Activated CD4-positive, CD25-positive, alpha-beta regulatory T cell treated with anti-CD3 and anti-CD28 coated beads, Interleukin-2, amount 50 U/mL, for 72 hours (primary cell): ENCODE measurements at places on chromosomes 2 and 18.

DNA sequence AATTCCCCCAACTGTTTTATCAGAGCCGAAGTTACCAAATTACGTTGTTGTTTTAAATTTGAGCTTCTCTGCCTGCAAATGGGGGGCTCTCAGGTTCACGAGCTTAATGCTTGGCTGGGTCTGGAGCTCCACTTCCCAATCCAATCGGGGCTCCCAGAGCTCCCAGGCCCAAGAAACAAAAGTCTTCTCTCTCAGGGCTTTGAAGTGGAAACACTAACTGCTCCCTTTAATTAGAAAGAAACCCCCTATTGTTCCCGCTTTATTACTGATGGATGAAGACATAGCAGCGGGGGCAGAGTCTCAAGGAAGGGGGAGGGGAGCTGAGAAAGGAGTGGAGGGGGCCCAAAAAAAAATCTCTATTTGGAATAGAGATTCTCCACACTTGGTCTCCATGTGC lies 15.6 kb upstream of the PKDCC start:
- DNase-seq: no peak

GRCh38 chr18:35689728-35690127 lies 108.2 kb downstream of the GALNT1 start:
- DNase-seq: no peak

DNA sequence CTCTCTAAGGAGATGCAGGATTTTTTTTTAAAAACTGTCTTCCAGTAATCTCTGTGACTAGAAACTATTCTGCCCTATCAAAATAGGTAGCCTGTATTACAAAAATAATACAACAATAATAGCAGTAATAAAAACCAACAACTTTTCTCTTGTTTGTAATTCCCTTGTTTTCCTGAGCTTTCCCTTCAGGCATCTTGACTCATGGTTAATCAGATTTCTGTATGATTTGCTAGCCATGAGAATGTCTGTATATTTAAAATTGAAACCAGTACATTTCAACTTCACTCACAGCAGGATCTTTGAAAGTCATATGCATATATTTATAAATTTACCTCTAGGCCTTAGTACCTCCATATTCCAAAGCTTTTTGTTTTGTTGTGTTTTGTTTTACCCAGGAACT lies 38.2 kb downstream of the SLC4A10 start:
- DNase-seq: no peak

DNA sequence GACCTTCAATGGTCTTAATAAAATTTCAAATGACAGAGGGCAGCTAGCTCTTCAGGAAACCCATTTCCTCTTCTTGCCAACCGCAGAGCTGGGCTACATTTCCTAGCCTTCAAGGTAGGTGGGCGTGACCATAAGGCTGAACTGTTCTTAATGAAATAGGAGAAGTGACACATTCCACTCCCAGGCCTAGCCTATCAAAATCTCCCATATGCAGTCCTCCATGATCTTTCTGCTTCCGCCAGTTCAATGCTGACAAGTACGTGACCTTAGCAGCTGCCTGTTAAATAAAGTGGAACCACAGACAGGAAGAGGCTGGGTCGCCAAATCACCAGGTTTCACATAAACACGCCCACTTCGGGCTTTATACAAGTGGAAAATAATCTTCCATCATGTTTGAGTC lies 13.2 kb downstream of the SERPINE2 start:
- peak; percentile 45 for DNase-seq

DNA sequence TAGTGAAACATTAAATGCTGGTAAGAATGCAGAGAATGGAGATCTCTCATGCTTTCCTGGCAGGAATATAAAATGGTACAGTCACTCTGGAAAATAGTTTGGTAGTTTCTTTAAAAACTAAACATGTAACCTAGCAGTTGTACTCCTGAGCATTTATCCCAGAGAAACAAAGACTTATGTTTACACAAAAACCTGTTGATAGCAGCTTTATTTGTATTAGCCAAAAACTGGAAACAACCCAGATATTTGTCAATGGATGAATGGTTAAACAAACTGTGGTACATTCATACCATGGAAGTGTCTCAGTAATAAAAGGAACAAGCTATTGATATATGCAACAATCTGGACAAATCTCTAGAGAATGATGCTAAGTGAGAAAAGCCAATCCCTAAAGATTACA lies 81.7 kb upstream of the CTAGE1 start:
- DNase-seq: no peak

- no peak for DNase-seq
Measured at GRCh38 chr18:457521-458412, 42.7 kb downstream of the COLEC12 start.

DNA sequence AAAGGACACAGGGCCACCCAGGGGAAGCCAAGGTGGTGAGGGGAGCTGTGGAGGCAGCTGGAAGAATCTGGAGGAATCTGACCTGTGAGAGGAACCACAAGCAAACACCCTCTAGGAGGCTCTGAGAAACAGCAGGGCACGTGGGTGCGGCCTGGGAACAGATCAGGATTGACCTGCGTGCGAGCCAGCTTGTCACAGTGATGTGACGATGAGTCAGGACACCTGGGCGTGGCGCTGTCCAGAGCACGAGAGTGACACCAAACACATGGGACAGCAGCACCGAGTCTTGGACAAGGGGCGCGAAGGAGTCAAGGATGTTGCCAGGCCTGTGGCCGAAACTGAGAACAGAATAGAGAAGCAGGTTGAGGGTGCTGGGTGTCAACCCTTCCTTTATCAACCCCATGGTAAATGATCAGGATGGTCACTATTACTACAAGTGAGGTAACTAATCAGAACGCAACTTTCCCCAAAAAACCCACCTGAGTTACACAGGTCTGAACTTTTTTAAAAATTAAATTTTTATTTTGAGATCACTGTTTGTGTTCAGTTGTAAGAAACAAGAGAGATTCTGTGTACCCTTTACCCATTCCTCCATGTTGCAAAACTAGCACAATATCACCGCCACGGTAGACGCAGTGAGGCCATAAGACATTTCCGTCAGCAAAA lies 637 bp upstream of the SFT2D3 start:
- peak; percentile 50 for DNase-seq

DNA sequence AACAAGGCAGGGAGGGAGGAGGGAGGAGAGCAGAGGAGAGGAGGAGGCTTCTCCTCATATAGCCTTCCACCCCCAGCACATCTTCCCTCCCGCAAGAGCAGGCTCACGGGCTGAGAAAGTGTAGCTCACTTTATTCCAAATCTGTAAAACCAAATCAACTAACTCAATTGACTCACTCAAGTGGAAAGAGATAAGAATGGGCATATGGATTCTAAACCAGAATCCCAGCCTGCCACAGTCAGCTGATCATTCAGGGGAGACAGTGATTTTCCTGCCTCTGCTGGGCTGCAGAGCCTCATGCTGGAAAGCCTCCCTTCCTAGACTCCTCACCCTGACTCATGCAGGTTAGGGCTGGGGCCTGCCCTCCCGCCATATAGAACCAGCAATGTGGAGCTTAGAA lies 4.2 kb upstream of the TWSG1 start:
- no peak for DNase-seq

DNA sequence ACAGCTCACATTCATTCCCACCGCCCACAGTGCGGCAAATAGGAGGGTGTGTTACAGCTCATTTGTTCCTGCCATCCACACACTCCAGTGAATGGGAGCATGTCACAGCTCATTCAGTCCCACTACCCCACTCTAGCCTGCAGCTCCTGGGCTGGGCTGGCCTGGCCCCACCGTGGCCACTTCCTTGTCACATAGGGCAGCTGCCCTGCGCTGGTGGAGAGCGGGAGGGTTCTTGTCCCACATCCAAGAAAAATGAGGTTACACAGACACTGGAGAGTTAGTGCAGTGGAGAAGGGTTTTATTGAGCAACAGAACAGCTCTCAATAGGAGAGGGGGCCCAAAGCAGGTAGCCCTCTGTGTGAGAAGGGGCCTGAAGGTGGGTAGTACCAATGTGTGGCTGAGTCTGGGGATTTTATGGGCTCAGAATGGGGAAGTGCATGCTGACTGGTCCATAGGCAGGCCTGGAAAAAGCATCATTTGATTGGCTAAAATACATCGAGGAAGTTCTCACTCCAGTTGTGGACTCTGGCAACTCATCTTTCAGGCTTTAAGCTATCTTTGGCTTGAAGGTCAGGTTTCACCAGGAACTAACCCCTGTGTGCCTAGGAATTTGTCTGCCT lies 249.7 kb downstream of the ETAA1 start:
- DNase-seq: no peak

GRCh38 chr2:143440411-143441012 lies 311.3 kb downstream of the ARHGAP15 start:
- no peak for DNase-seq

DNA sequence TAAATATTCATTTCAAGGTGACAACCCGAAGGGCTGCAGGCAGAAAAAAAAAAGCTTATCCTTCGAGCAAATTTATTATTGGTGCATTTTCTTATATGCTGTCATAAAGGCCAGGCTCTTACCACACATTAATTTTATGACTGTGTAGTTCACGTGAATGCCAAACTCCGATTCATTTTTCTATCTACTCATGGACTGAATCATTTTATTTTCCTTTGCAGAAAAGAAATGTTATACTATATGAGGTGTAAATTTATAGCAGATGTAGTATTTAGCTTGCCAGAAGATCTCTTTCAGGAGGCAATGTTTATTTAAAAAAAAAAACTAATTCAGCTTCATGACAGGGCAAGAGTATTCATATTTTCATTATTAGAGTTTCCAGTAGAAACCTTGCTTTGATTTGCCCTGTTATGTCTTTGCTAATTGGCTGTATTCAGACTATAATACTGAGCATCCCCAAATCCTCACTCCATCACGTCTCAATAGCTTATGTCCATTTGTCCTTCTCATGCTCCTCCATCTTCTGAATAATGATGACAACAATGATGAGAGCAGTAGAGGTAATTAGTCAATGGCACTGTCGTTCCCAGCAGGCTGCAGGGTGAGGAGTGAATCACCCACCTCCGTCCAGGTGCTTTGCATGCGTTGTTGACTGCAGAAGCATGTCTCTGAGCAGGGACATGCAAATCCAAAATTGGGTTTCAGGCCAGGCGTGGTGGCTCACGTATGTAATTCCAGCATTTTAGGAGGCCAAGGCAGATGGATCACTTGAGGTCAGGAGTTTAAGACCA lies 101.1 kb upstream of the RAB12 start:
- DNase-seq: no peak

DNA sequence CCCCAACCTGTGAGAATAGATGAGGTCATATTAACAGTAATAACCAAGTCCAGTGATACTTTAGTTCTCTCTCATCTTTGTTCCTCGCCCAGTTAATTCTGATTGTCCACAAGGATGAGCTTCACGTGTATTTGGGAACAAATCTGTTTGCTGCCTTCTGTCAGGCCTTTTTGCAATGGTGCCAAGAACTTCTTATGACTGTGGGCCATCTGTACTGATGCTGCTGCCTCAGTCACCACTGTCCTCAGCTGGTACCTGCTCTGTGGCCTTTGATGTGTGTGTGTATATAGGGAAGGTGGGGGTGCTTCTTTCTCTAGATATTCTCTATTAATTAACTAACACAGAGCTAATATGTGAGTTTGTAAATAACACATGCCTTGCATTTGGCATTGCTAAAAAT lies 392.9 kb downstream of the TGIF1 start:
- DNase-seq: no peak

GRCh38 chr18:55605733-55606338 lies 17.8 kb upstream of the TCF4 start:
- DNase-seq: no peak

GRCh38 chr2:69828938-69829255 lies 563 bp upstream of the GMCL1 start:
- DNase-seq: no peak

DNA sequence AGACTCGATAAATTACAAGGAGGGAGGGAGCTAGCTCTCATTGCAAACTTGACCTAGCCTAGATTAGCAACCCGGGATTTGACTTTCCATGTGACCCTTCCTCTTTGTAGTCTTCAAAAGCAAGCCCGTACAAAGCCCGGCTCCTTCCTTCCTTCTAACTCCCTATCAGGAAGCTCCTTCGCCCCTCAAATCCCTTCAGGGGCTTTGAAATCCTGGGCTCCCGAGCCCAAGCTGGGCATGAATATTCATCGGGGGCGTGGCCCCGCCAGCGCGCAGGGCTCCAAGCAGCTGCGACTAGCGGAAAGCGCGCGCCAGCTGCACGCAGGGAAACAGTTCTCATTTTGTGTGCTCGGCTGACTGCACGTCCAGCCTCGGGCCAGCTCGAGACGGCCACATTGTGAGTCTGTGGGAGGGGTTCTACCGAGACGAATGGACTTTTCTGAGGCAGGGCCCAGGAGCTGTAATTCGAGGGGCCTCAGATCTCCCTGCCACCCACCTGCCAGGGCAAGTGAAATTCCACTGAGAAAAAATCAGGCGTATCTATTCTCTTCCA lies 84.0 kb upstream of the PELI1 start:
- peak; percentile 73 for DNase-seq

DNA sequence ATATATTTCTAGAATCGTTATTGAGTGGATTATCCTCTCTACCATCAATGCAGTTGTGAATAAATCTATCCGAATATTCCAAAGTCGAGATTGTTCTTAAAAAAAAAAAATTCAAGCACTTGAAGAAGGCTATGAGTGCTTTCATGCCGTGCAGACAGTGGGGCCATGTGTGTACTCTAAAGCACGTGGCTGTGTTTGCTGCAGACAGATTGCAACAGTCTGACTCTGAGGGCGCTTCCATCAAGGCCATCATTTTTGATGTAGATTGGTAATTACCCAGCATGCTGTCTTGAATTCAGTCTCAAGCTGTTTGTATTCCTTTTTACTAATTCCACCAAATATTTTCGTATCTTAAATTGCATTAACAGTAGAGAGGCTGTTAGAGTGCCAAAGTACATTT lies 325.9 kb upstream of the LINC00305 start:
- DNase-seq: no peak

- DNase-seq: no peak
Measured at GRCh38 chr2:73406996-73407395, 21.4 kb downstream of the ALMS1 start.

DNA sequence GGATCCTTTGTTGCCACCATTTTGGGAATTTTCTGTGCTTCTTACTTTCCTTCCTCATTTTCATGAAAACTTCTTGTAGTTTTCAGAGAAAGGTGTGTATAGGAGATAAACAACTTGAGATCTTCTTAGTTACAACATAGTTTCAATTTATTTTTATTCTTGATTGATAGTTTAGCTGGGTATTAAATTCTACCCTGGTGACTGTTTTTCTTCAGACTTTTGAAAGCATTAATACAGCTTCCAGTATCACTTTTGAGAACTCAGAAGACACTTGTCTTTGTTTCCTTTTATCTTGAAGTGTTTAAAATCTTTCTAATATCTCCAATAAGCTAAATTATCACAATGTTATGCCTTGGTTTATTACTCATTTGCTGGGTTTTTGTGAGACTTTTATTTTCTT lies 167.5 kb upstream of the DPP10 start:
- no peak for DNase-seq

- DNase-seq: no peak
Measured at GRCh38 chr18:34957864-34958259, 83.4 kb upstream of the MAPRE2 start.

DNA sequence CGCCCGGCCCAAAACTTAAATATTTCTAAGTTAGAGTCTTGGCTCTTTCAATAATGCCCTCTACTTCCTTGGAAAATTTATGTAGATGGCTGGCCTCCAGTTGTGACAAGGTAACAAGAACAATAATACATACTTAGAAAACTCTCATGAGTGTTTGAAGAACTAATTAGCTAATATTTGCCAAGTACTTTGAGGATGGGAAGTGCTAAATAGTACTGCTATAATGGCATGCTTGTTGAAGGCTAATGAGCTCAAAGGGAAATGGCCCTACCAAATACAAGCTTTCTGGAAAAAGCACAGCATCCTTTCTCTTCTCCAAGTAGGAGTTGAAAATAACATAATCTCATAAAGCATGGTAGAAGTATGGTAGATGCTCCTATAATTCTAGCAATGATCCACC lies 1022.2 kb upstream of the PIK3C3 start:
- no peak for DNase-seq

- no peak for DNase-seq
Measured at GRCh38 chr2:130252880-130253645, 54.8 kb upstream of the TUBA3E start.
